ENCODE measurements at places on chromosomes 2 and 18.
A peak's percentile ranks its signal among the peaks of the same experiment; 100 is the strongest.

DNA sequence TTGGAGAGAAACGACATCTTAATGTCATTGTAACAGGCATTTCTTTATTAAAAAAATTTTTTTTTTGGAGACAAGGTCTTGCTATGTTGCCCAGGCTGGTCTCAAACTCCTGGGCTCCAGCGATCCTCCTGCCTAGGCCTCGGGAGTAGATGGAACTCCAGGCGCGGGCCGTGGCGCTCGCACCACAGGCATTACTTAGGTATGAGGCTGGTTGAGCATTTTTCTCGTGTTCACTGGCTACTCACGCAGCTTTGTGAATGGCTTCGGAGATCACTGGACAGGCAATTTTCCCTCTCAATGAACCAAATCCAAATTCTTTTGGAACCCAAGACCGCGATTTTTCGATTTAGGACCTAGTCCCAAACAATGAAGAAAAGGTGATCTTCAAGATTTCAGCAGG is 795 bp upstream of the TCF7L1 start:
- DNase-seq = no peak

- peak; percentile 74 for DNase-seq
Measured at GRCh38 chr2:239275044-239275685, 125.7 kb downstream of the HDAC4 start.

DNA sequence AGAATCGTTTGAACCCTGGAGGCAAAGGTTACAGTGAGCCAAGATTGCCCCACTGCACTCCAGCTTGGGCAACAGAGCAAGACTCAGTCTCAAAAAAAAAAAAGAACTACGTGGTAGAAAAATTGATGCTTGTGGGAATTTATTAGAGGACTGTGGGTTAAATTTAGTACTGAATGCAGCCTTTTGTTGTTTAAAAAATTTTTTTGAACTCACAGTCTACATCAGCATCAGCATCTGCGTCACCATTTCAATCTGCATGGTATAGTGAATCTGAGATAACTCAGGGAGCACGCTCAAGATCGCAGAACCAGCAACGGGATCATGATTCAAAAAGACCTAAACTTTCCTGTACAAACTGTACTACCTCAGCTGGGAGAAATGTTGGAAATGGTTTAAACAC is 30.5 kb downstream of the MARCHF7 start:
- no peak for DNase-seq

DNA sequence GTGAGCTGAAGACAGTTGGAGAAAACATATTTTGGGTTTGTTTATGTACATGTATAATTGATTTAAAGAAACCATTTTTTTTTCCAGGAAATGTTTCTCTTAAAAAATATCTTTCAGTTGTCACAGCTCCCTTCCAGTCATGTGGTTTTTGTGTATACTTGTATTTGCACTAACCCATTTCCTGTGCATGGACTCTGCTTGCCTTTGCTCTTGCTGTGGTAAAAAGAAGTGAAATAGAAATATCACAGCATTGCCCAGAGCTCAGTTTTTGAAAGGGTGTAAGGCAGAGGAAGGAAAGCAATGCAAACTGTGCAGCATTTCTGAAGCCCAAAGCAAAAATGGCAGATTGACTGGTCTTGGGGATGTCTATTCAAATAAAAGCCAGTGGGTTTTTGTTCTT is 10.4 kb upstream of the DOCK10 start:
- no peak for DNase-seq

DNA sequence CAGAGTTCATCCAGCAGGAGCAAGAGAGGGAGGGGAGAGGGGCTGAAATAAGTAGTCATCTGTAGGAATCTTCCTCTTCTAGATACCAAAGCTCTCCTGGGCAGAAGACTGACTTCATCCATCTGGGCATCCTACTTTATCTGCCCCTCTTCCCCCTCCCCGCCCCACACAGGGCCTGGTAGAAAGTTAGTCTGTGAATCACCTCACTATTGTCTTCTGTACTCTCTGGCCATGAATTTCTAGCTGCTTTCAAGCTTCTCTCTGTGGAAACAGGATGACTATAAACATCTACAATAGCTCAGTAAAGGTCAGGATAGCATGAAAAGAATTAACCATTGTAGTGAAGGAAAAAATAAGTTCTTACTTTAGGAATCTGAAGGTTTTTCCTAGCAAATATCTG is 47.7 kb upstream of the RNU4ATAC start:
- DNase-seq = no peak

GRCh38 chr2:9738535-9739496 is 104.5 kb upstream of the TAF1B start:
- DNase-seq = no peak

DNA sequence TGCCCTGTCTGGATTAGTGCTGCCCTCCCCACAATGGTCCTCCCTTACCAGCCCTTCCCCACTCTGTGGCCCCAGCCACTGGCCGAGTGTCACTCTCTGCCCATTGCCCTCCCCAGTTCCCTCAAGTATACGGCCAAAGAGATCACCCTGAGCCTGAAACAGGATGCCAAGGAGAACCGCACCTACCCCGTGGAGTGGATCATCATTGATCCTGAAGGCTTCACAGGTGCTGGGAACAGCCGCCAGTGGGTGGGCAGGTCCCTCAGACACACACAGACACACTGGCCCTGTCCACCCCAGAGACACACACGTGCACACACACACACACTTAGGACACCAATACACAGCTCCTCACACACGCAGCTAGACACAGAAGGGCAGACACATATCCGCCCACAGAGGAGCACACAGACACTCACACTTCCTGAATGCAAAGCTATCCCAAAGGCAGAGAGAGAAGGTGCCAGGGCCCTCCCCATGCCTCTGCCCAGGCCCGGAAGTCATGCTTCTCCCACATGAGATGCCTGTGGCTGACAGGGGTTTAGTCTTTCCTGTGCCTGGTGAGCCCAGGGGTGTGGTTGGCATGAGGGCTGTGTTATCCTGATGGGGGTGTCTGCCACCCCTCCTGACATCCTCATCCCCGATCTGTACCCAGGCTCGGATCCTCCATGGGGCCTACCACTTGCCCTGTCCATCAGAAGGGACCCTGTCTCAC is 2.9 kb downstream of the CHRND start:
- DNase-seq = no peak

GRCh38 chr2:7609556-7609955 is 692.3 kb downstream of the RNF144A start:
- DNase-seq = no peak

- DNase-seq = no peak
Measured at GRCh38 chr18:12880541-12880910, 3.5 kb downstream of the PTPN2 start.

GRCh38 chr2:161138429-161138828 is 21.8 kb upstream of the TANK start:
- DNase-seq = peak; percentile 7

DNA sequence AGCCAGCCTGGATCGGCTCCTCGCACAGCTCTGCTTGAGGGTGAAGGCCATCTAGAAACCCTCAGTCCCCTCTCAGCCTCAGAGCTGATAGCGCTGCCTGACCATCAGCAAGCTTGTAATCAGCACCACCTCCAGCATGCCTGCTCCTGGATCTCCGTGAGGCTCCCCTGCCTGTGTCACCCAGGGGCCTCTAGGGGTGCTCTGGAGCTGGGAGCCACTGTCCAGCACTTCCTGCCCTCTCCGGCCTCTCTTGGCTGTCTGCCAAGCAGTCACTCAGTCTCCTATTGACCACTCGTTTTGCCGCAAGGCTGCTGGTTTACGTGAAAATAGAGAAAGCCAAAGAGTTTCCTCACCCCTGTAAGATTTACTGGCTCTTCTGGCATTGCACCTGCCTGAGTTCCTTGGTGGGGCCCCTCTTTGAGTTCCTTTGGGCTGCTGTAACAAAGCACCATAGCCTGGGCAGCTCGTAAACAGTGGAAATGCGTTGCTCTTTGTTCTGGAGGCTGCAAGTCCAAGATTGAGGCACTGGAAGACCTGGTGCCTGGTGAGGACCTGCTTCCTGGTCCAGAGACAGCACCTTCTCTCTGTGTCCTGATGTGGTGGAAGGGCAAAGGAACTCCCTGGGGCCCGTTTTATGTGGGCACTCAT is 17.9 kb downstream of the CAPN10 start:
- no peak for DNase-seq

- no peak for DNase-seq
Measured at GRCh38 chr2:8159211-8159965, 522.5 kb upstream of the ID2 start.

DNA sequence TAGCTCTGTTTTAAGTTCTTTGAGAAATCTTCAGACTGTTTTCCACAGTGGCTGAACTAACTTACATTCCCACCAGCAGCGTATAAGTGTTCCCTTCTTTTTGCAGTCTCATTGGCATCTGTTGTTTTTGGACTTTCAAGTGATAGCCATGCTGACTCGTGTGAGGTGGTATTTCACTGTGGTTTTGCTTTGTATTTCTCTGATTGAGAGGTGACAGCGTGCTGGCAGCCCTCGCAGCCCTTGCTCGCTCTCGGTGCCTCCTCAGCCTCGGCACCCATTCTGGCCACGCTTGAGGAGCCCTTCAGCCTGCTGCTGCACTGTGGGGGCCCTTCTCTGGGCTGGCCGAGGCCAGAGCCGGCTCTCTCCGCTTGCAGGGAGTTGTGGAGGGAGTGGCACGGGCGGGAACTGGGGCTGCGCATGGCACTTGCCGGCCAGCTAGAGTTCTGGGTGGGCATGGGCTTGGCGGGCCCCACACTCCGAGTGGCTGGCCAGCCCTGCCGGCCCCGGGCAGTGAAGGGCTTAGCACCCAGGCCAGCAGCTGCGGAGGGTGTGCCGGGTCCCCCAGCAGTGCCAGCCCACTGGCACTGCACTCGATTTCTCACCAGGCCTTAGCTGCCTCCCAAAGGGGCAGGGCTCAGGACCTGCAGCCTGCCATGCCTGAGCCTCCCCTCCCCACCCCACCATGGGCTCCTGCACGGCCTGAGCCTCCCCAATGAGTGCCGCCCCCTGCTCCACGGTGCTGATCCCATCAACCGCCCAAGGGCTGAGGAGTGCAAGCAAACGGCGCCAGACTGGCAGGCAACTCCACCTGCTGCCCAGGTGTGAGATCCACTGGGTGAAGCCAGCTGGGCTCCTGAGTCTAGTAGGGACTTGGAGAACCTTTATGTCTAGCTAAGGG is 151.8 kb downstream of the IRS1 start:
- no peak for DNase-seq

DNA sequence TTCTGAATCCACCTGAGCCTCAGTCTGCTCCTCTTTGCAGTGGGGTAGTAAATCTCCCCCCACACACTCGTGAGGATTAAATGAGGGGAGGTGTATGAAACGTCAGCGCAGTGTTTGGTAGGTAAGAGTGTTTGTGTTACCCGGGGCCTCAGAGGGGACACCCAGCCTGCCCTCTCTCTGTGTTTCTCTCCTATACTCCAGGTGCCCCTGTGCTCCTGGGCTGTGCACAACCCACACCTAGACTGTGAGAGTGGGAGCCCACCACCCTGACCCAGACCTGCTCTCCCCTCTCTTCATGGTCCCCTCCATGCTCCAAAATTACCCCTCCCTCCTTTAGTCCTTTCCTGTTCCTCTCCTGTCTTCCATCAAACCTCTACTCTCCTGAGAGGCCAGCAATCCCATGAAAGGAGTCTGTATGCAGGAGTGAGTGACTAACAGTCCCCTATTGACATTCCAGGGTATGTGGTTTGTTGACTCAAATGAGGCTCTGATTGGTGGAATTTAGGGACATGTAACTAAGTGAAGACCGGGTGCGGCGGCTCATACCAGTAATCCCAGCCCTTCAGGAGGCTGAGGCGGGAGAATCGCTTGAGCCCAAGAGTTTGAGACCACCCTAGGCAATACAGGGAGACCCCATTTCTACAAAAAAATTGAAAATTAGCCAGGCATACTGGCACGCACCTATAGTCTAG is 10.4 kb downstream of the CIB4 start:
- DNase-seq = no peak

GRCh38 chr2:85266146-85267041 is 61.4 kb downstream of the TGOLN2 start:
- peak; percentile 27 for DNase-seq

- no peak for DNase-seq
Measured at GRCh38 chr2:8193686-8194615, 487.9 kb upstream of the ID2 start.

DNA sequence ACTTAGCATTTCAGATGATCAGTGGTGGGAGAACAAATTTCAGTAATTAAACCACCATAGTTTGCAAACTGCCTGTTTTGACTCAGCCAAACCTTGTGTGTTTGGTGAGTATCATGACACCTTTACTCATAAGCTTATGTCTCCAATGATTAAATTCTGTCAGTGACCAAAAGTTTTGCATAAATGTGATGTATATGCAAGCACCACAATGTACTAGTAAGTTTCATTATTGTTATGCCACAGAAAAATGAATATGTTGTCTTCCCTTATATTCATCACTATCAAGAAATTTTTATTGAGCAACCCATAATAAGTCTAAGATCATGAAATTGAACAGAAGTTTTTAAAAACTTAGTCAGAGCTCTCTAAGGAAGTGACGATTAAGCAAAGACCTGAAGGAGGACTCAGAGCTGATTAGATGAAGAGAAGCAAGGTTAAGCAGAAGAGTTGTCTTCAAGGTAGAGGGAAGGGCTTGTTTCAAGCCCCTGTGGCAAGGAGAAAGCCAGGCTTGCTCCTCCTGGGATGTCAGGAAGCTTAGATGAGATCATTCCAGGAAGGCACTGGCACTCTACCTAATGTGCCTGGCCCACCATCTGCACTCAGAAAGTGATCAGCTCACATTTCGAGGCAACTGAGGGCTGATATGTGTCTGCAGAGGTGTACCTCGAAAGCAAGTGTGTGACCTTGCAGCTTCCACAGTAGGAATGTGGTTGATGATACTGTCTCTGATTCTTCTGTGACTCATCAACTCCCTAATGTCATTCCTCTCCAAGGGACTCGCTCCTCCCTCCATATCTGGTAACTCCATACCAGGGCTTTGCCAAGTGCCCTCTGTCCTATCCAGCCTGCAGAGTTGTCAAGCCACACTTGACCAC is 54.7 kb downstream of the KCTD18 start:
- no peak for DNase-seq

DNA sequence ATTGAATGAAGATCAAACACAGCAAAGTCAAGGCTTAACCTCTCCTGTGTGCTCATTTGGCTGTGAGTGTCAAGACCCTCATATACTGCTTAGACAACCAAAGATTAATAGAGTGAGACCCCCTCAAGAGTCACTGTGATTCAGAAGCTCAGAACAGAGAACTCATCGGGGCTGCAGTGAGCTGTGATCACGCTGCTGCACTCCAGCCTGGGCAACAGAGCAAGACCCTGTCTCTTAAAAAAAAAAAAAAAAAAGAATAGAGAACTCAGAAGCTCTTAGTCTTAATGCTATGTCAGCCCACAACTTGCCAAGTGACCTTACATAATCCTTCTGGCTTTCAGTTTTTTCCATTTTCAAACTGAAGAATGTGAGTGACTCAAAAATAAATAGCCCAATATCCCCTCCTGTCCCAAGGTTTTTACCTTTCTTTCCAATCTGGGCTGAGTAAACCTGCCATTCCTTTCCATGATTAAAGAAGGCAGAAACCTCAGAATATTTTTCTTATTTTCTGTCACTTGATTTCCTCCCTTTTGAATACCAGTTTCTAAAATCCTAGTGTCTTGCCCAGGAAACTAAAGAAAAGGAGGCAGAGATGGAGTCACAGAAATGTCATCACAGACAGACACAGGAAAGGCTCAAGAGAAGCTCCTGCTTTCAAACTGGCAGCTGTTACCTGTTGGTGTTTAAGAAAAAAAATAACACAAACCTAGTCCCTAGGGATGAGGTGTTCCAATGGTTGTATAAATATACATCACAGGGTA is 102.4 kb downstream of the CACNB4 start:
- no peak for DNase-seq

- no peak for DNase-seq
Measured at GRCh38 chr2:133400411-133400810, 167.9 kb downstream of the NCKAP5 start.

Data from effector memory CD4-positive, alpha-beta T cell (primary cell).